ENCODE measurements at places on chromosomes 1 and 21. TPM values are rescaled to one million over a fixed set of nuclear protein-coding genes. Genes with fewer than 3 reads are reported as not detected.

The AJAP1 gene
- total RNA-seq: under 0.01 TPM

The EFNA1 gene
- total RNA-seq: 1.4 TPM

The RGS5 gene
- 388 TPM for total RNA-seq

The PADI1 gene
- 0.28 TPM for total RNA-seq

The FAAH gene
- total RNA-seq: 2.0 TPM

The LRP8 gene
- 12.7 TPM for total RNA-seq

The BEST4 gene
- under 0.01 TPM for total RNA-seq

The C1orf226 gene
- 0.56 TPM for total RNA-seq

The VAV3 gene
- 0.38 TPM for total RNA-seq

The RGSL1 gene
- total RNA-seq: not detected

The SPRR1A gene
- not detected for total RNA-seq

The OR6K3 gene
- not detected for total RNA-seq

Measured in regular cardiac myocyte (primary cell).